Left ventricle myocardium superior (tissue), 1 donor: ENCODE measurements at places on chromosomes 13 and 19. TPM values are rescaled to one million over a fixed set of nuclear protein-coding genes. Genes with fewer than 3 reads are reported as not detected.

- DNase-seq = no peak
Measured at GRCh38 chr19:54614726-54615125, 15.6 kb upstream of the LILRB1 start.

DNA sequence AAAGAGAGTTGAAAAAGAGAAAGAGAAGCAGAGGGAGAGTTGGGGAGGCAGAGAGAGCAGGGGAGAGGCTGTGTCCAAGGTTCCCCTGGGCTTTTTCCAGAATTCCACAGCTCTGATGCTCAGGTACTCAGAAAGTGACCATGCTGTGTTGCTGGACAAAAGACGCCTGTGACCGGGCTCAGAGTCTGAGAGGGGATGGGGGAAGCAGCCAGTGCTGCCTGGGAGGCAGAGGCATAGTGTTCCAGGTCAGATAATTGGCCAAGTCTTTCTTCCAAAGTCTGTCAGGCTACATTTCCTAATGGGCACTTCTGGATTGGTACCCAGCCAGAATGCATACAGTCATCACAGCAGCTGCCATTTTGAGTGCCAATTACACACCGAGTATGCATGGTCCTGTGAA is 86.1 kb downstream of the PTPRS start:
- DNase-seq = no peak

ZNF414 gene
- total RNA-seq = 12.9 TPM

- no peak for DNase-seq
Measured at GRCh38 chr13:97659602-97660001, 225.6 kb downstream of the RAP2A start.

- no peak for DNase-seq
Measured at GRCh38 chr13:99220199-99220935, 19.7 kb downstream of the UBAC2 start.

GRCh38 chr13:63128716-63129115 is 1713.1 kb upstream of the PCDH20 start:
- DNase-seq = no peak

- DNase-seq = no peak
Measured at GRCh38 chr19:17646441-17646840, 41.7 kb downstream of the UNC13A start.
